Fibroblast of pulmonary artery (primary cell): ENCODE measurements at places on chromosomes 5 and 9.

DNA sequence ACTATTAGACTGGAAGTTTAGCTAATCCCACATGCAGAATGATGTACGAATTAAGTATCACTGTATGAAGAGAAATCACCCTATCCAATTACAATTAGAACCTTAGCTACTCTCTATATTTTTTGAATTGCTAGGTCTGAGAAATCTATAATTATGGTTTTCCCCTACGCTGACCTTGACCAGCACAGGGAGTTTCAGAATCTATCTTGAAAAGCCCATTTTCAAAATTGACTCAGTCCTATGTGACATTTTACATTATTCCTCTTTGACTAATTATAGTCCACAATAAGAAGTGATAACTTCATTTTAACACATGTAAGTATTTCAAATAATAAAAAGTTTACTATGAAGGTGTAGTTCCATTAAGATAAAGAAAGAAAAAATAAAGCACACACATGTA lies 21.5 kb downstream of the NUDT12 start:
- no peak for DNase-seq

- DNase-seq: peak; percentile 92
Observed at GRCh38 chr5:34007621-34008600, at the start of gene AMACR. Gene AMACR, minus strand, starts transcription at chr5:34008050. Its CDS starts 31 bp downstream, at chr5:34008019.

DNA sequence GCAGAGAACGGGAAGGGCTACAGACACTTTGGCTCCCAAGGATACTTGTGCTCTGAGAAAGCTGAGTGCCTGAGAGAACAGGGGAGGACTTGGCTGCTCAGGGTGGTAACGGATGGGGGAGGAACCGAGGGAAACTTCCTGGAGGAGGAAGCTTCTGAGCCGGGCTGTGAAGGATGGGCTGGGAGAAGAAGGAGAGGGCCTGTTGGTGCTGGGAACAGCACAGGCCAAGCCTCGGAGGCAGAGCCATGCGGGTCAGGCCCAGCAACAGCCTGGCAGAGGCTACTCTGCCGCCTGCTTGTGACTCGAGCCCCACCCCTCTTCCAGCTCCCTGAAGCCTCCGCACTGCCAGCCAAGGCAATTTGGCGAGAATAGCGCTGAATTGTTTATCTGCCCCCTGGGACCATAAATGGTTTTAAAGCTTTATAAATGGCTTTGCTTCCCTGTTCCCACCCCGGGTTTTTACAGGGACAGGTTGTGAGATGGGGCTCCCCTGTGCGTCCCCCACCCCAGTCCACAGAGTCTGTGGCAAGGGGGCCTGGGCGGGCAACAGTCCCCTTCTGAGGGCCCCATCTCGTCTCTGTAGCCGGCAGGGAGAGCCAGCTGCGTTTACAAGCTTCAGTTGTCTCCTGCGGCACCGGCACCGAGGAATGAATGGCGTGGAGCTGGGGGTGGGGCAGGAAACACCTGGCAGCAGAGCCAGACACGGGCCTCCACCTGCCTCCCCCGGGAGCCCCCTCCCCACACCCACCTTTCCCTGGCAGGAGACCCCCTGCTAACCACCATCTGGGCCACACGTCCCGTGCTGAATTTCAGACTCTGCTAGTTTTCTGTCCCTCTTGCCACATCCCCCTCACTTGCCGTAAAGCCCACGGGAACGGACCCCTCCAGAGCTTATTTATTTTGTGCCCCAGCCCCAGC lies 24.4 kb downstream of the FAM163B start:
- DNase-seq: peak; percentile 44

- DNase-seq: no peak
Observed at GRCh38 chr9:35522187-35522586, 32.3 kb downstream of the RUSC2 start.

DNA sequence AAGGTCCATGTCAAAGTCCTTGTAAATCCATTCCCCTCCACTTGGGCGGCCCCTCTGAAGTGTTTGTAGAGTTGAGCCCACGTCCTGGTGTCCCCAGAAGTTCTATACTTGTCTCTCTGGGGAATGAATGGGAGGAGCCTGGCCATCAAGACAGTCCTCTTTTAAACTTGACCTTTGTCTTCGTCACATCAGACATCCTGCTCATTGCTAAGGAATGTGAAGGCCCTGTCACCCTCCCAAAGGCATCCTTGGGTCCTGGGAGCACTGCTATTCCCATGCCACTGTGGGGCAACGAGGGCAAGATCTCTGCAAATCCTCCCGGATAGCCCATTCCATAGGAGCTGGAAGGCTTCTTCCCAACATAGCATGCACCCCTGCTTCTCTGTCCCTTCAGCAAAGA lies 235.5 kb downstream of the SLIT3 start:
- no peak for DNase-seq

GRCh38 chr9:136336156-136336870 lies 9.0 kb downstream of the GPSM1 start:
- DNase-seq: peak; percentile 27

- no peak for DNase-seq
Observed at GRCh38 chr5:126982926-126983873, 47.2 kb downstream of the MARCHF3 start.

- DNase-seq: peak; percentile 22
Observed at GRCh38 chr5:78245136-78245535, 49.4 kb downstream of the AP3B1 start.

GRCh38 chr5:150604010-150604409 lies 36.5 kb upstream of the SYNPO start:
- DNase-seq: no peak

- DNase-seq: peak; percentile 88
Observed at GRCh38 chr5:103505581-103506305, 56.8 kb downstream of the NUDT12 start.
